ENCODE measurements at places on chromosomes 5 and 9.

DNA sequence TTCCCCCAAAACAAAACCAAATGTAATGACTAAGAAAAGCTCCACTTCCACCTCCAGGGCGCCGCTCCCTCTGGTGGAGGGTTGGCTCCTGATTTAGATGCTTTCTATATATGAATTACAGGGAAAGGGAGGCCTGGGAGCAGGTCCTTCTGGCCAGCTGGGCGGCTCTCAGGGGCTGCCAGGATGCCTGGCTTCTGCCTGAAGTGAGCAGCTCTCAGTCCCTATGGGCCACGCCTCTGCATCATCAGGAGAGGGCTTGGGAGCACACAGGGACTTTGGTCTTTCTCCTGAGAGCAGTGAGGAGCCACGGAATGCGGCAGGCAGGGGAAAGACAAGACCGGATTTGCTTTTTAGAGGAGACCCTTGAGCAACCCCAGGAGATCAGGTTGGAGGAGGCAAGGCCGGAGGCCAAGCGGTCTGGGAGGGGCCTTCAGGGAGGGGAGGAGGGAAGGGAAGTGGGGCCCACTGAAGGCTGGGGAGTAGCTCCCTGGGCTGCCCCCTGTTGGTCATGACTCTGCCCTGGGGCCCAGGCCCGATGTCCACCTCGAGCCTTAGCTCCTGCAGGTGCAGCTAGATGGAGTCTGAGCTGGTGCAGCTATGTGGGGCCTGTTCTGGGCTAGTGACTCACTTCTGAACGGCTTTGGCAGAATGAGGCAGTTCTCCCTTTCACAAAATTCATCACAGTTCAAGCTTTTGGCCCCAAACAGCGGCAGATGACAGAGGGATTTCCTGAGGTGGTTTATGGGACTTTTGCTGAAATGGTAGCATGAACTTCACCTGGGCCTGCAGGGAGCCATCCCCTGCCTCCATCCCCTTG, 11.3 kb upstream of the GRHPR start:
- DNase-seq = no peak

DNA sequence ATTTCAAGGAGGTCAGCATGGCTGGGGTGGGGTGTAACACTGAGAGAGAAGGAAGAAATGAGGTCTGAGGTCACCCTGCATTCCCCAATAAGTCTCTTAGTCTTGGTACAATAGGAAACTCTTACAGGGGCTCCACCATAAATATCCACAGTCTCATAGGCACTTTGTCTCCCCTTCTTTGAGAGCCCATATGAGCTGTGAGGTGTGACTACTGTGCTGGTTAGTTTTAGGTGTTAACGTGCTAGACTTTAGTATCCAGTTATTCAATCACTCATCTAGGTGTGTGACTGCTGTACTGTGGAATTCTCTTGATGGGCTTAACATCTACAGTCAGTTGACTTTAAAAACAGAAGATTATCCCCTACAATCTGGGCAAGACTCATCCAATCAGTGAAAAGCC, 378.1 kb upstream of the RFX3 start:
- DNase-seq = no peak

DNA sequence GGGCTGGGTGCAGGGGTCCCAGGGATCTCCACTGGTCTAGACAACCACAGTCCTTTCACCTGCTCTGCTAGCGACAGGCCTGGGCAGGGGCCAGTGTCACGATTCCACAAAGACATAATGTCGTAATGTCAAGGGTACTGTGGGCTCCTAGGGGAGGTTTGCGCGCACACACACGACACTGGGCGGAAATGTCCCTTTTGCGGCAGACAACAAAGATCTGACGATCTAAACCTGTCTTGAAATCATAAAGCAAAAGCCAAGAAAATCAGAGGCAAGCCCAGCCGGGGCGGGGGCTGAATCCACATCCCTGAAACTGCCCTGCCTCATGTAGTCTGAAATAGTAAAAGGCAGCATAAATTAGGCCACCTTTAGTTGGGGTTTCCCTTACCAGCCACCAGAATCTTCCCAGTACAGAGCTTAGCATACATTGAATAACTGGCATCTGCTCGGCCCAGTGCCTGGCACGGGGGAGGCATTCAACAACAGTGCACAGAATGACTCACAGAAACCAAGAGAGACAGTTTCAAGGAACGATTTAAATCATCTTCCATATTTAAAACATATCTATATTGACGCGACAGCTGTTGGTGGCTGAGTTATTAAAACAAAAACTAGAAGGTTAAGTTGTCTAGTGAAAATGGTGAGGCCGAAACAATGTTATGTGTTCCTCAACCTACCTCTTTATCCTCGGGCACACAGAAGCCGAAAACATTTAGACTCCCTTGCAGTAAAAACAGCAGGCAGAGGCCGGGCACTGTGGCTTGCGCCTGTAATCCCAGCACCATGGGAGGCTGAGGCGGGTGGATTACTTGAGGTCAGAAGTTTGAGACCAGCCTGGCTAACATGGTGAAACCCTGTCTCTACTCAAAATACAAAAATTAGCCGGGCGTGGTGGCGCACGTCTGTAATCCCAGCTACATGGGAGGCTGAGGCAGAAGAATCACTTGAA, 151.0 kb downstream of the MYO10 start:
- peak; percentile 11 for DNase-seq

GRCh38 chr5:140563596-140563995, 802 bp downstream of the APBB3 start:
- no peak for DNase-seq

DNA sequence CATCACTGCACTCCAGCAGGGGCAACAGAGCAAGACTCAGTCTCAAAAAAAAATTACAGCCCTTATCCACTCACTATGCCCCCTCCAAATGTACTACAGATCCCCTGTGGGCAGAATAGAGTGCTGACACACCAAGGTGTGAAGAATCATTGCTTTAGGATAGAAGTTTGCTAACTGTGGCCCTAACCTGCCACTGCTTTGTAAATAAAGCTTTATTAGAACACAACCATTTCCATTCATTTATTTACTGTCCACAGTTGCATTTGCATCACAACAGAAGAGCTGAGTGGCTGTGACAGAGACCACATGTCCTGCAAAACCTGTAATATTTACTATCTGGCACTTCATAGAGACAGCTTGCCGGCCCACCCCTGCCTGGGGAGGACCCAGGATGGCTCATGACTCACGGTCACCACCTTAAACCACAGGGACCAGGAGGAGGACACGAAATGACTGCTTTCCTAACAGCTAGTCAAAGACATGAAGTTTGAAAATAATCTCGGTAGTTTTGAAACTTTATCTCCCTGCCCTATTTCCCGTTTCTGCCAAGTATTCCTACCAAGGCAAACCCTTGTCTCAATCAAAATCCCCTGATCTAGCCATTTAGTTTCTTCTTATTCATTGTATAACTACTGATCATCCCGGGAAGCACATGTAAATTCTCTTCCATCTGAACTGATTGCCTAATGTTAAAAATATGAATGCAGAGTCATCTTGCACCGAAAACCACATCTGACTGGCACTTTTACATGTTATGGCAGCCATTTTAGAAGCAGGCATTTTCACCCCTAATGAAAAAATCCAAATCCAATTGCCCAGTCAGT, 206.1 kb downstream of the SLIT3 start:
- DNase-seq = no peak

DNA sequence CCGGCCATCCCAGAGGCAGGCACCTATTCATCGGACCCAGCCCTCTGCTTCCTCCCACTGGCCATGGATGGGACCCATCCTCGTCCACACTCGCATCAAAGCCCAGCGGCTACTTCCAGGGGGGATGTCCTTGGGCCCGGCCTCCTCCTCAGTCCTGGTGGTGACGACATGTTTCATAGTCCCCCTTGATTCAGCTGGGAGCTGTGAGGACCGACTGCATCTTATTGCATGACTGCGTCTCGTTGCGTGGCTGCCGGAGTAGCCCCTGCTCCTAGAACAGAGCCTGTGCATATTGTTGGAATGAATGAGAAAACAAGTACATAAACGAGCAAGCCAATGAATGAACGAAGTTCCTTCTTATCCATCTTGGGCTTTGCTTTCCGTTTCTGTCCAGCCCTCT, 12.8 kb downstream of the NCS1 start:
- DNase-seq = no peak

GRCh38 chr5:149417711-149418368, 38.7 kb upstream of the IL17B start:
- no peak for DNase-seq

- DNase-seq = no peak
These were observed 1.3 kb upstream of the TRIM36 start for GRCh38 chr5:115170929-115171510.

DNA sequence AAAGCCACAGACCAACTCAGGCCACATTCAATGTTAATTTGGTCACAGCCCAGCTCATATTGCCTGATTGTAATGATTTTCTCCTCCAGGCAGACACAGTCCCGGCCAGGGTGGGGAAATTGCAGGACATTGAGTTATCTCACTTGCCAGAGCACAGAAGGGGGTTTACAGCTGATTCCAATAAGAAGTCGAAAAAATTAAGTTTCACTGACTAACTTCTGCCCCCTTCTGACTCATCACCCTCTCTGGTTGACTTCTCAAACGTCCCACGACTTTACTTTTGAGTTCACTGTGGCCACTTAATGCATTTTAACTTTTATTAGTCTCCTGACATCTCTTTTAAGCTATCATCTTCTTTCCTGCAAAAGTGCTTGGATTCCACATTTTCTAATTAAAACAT, 321.4 kb upstream of the WWC1 start:
- no peak for DNase-seq

GRCh38 chr9:68951879-68952659, 61.8 kb downstream of the PRKACG start:
- no peak for DNase-seq

- DNase-seq = no peak
These were observed 217.2 kb downstream of the MELK start for GRCh38 chr9:36789886-36790285.

- DNase-seq = no peak
These were observed 529.6 kb downstream of the PSAT1 start for GRCh38 chr9:78826527-78826926.

- DNase-seq = no peak
These were observed 14.8 kb downstream of the SPTLC1 start for GRCh38 chr9:92100237-92100911.

Measured in activated T-helper 1 cell treated with anti-CD3 and anti-CD28 coated beads, Interleukin-2, amount 50 U/mL, for 16 hours (primary cell).